ENCODE measurements at places on chromosomes 11 and 22.

- no peak for DNase-seq
Observed at GRCh38 chr11:31412946-31413345, 43.3 kb downstream of the DNAJC24 start.

DNA sequence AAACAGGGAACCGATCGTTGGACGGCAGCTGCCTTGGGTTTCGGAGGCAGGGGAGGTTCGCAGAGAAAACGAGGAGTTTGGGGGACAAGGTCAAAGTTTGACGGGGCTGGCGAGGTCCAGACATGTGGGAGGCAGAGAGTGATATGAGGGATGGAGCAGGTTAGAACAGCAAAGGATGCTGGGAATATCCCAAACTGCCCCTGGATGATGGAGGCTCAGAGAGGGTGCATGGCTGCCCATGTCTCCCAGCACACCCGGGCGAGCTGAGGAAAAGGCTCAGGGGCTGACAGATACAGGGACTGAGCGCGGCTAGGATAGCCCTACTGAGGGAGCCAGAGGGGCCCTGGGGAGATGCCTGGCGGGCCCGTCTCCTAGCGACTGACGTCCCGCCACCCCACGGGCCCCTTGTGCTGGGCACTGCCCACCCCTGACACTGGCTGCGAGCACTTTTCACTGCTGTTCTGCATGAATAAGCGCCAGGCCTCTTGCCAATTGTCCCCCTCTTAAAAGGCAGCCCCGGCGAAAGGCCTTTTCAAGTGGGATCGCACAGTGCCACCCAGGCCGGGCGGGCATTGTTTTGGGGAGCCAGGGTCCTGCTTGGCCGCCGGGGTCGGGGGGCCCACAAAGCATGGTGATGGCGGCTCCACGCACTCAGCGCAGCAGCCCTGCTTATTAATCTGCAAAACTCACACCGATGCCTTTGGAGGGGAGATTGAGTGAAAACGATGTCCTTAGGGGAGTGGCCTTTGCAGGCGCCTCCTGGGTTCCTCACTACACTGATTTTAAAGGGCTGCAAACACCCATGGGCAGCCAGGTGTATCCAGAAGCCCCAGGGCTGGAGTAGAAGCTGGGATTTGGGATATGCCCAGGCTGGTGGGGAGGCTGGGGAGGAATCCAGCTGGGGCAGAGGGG, 90.0 kb upstream of the LINC01488 start:
- DNase-seq: no peak

GRCh38 chr11:76551400-76551799, 106.6 kb downstream of the EMSY start:
- DNase-seq: no peak

DNA sequence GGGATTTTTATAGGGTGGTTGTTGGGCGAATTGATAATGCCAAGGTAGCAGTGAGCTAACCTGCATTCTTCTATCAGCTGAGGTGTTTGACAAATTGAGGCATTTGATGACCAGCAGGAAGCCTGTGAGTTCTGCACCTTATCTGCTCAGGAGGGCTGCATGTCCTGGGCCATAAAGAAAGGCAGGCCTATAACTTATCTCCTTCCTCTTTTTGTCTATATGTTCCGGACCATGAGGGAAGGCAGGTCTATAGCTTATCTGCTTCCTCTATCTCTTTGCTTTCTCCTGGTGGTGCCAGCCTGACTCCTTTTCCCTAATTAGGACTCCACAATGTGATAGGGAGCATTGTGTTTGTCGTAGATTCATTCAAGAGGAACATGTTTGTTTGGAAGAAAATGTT, 8.6 kb upstream of the JAM3 start:
- DNase-seq: no peak

DNA sequence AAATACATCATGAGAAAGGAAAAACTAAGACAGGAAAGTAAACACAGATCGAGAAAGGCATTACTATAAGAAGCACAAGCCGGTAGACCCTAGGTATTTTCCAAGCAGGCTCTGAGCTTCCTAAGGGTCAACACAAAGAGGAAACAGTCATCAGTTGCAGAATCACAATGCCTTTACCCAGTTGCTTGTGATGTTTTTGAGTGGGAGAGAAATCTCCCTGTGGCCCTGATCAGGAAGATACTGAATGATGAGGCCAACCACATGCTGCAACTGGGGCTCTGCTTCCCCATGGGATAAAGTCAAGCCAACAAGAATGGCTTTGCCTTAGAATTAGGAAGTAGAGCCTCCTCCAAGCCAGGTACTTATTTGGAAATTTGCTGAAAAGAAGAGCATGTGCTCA, 132.6 kb downstream of the MICAL2 start:
- no peak for DNase-seq

DNA sequence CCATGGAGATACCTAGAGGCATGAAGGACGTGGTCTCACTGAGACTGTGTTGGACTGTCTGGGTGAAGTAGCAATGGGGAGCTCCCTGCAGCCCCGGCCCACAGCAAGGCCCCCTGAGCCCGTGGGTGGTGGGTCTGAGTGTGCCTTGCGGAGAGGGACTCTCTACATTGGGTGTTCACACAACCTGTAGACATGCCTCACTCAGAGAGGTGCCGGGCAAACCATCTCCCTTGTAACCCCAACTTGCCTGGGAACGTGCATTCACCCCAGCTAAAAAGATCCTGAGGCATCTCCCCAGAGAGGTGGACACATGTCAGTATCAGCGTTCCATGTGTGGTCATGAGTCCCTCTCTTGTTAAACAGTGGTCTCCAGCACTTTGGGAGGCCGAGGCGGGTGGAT, 2.1 kb downstream of the VPREB1 start:
- DNase-seq: no peak

- no peak for DNase-seq
Observed at GRCh38 chr22:26972286-26972685, 314.9 kb downstream of the MIAT start.

DNA sequence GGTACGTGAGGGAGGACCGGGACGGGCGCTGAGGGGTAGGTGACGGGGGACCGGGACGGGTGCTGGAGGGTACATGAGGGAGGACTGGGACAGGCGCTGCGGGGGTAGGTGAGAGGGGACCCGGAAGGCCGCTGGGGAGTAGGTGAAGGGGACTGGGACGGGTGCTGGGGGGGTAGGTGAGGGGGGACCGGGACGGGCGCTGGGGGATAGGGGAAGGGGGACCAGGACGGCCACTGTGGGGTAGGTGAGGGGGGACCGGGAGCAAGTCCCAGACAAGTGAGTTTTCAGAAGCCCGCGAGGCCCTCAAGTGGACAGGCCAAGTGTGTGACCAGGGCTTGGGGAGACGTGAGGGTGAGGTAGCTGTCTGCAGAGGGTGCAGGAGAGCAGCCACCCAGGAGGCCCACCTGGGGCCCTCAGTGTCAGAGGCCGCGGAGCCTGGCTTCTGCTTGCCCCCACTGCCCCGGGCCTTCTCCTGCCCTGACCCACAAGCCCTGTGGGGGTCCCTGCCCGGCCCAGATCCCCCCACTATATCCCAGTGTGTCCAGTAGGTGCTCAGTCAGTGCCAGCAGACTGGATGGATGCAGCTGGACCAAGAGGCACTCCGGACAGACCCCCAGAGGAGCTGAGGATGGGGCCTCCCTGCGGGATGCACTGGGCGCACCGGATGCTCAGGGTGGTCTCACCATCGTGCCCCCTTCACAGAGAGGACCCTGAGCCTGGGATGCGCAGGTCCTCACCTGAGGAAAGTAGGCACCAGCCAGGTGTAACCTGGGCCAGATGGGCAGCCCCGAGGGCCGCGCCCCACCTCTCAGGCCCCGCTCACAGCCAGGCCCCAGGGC, 44.2 kb upstream of the TH start:
- no peak for DNase-seq

DNA sequence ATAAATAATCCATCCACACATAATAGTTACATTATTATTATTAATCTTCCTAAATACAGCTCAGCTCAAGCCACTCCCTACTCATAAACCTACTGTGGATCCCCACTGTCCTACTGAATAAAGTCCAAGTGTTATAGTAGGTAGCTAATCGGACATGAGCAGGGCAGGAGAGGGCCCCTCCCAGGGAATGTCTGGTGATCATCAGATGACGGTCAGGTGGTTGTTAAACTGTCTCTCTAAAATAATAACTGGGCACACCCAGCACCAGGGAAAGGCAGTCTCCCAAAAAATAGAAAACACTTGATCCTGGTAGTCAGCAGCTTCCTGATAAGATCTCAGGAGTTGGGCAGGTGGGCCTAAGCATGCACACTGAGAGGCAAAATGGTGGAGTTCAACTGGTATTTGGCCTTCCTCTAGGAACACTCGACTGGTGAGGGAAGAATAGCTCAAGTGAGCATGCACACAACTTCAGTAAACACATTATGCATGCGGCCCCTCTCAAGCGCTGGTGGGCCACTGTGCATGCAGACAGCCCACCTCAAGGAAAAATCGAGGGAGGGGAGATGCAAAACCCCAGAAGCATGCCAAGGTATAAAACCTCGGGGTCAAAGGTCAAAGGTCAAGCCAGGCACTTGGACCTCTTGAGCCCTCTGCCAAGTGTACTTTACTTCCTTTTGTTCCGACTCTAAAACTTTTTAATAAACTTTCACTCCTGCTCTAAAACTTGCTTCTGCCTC, 65.0 kb downstream of the LRRC32 start:
- no peak for DNase-seq

GRCh38 chr22:43753688-43754087, 58.4 kb downstream of the EFCAB6 start:
- no peak for DNase-seq

GRCh38 chr11:101511065-101511464, 72.7 kb downstream of the TRPC6 start:
- DNase-seq: no peak

- no peak for DNase-seq
Observed at GRCh38 chr11:36729825-36730224, 131.8 kb upstream of the RAG2 start.

DNA sequence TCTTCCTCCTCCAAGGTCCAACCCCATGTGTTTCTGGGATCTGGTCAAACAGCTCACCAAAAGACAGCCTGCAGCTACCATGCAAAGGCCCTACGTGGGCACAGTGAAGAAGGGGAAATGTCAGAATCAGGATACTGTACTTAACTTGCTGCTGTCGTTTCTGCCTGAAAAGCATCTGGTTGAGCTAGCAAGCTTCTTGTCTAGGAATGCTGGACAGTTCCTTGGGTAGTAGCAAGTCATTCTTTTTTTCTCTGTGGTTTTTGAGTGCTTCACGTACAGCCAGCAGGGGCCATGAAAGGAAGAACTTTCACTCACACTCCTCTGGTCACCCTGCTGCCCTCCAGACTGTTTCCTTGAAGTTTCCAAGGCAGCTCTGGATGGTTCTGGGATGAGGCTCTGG, 24.7 kb downstream of the RCOR2 start:
- no peak for DNase-seq

DNA sequence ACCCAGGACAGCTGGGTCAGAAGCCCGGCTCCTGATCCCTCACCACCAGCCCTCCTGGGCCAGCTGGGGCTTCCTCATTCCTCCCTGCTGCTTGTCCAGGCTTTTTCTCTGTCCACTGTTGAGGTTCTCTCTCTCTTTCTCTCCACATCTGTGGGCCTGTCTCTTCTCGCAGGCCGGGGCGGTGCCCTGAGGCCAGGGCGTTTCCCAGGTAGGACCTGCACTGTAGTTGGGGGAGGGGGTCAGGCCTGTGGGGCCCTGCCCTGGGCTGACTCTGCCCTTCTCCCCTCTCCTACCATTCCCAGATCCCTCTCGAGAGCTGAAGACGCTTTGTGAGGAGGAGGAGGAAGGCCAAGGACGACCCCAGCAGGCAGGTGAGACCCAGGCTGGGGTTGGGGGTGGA, 4.9 kb downstream of the EHBP1L1 start:
- DNase-seq: no peak

GRCh38 chr11:104541701-104542100, 356.6 kb downstream of the CASP12 start:
- no peak for DNase-seq

- no peak for DNase-seq
Observed at GRCh38 chr11:129331217-129331616, 44.4 kb upstream of the BARX2 start.

DNA sequence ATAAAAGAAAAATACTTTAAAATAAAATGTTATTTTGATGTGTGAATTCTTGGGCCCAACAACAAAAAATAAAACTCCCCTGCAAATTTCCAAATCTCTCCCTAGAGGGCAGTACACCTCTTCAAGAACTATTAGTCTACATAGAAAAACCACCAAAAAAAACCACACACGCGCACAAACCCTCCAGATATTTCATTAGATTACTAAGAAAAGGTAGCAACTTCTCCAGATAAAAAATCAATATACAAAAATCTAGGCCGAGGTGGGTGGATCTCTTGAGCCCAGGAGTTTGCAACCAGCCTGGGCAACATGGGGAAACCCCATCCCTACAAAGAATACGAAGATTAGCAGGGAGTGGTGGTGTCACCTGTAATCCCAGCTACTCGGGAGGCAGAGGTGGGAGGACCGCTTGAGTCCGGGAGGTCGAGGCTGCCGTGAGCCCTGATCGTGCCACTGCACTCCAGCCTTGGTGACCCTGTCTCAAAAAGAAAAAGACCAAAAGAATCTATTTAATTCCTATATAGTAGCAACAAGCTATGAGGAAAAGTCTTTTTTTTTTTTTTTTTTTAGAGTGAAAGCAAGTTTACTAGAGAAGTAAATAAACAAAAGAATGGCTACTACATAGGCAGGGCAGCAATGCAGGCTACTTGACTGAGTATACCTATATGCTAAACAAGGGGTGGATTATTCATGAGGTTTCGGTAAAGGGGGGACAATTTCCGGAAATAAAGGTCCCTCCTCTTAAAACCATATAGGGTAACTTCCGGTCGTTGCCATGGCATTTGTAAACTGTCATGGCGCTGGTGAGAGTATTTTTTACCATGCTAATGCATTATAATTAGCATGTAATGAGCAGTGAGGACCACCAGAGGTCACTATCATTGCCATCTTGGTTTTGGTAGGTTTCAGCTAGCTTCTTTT, 13.1 kb downstream of the B3GNT6 start:
- DNase-seq: peak; percentile 51

- DNase-seq: no peak
Observed at GRCh38 chr22:49721211-49721763, 106.4 kb downstream of the BRD1 start.

GRCh38 chr11:49995565-49995964, 13.2 kb upstream of the OR4C12 start:
- no peak for DNase-seq

- no peak for DNase-seq
Observed at GRCh38 chr11:102283116-102283485, 34.2 kb upstream of the BIRC3 start.

- DNase-seq: no peak
Observed at GRCh38 chr11:12998336-12998735, 10.8 kb upstream of the RASSF10 start.

Measured in SIG-M5 (cell line).